H1 (cell line): ENCODE measurements at places on chromosomes 2 and 18.

DNA sequence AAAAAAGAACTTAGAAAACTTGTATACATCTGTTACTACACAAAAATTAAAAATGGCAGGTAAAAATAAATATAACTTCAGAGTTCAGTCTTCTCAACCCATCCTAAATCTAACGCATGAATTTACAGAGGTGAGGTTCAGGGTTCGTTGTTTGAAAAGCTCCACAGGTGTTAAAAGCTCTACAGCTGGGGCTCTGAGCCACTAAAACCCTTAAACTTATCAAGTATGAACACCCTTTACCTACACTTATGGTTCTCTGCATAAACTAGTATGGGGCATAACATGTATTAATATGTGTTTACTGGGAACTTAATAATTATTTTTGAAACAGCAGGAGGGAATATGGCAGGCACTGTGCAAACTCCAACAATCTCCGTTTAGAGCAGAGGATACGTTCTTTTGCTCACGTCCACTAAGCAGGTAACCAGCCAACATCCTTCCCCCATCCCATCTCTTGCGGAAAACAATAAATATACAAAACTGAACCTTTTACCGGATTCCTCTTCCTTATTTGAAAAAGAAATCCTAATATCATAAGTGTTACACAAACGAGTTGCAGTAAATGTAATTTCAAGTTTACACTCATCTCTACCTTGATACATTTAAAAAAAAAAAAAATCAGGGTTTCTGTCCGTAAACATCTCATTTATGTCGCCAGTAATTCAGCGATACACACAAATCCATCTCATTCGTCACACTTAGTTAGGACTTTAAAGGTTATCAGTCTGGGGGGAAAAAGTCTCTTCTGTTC, 1.3 kb downstream of the PIAS2 start:
- no peak for DNase-seq

GRCh38 chr2:7838669-7839068, 843.2 kb upstream of the ID2 start:
- no peak for DNase-seq

DNA sequence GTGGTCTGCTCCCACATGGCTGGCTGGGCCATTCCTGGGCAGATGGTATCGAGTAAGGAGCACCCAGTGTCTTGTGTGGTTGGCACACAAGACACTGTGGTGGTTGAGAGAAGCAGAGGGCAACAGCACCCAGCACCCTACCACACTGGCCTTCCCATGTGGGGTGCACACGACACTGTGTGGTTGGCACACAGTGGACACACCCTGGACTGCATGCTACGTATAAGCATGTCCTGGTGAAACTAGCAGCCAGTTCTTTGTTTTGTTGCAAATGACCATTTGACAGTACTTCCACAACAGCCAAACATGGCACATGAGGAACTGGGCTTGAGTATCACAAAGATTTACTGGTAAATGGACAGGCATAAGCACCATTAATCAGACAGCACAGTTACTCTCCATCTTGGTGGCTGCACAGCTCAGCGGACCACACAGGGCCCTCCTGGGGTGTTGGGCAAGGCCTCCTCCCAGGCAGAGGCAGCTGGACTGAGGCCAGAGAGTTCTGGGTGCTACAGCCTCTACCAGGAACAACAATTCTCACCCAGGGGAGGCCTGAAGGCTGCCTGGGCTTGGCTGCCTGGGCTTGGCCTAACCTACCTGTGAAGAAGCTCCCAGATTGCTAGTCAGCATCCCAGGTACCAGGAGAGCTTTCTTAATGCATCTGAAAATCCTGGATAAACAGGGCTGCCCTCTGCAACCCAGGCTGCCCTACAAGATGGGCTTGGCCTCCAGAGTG, 59.3 kb upstream of the ALPP start:
- no peak for DNase-seq

DNA sequence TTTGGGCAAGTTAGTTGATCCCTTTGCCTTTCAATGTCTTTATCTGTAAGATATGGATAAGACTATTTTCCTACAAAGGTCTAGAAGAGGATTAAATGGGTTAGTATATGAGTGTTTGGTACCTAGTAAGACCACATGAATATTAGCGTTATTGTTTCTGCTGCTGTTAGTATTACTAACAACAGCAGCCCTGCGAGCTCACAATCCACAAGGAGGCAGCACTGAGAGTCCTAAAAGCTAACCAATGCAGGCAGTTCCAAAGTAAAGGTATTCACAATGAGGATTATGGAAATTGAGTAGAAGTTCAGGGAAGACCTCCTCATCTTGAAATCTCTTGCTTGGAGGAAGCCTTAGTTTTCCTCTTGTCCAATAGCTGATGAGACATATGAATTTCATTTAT, 248.9 kb downstream of the TDRD15 start:
- peak; percentile 52 for DNase-seq

DNA sequence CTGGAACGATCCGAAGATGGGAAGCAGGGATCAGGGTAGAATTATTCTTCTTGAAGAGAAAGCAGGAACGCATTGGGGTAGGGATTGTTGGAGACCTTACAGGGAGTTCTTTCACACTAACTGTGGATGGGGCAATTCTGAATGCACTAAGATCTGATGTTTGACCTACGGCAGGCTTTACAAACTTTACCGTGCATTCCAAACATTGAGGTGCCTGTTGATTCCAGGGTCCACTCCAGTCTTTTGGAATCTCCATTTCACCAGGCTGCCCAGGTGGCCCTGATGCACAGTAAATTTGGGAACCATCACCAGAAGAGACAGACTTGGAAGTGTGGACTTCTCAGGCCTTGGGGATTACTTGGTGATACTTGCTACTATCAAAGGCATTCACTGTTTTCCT, 76.9 kb downstream of the RFTN2 start:
- DNase-seq, result no peak

- no peak for DNase-seq
These were observed 15.4 kb upstream of the PPP1R1C start for GRCh38 chr2:181970160-181970794.

GRCh38 chr2:42214669-42215068, 45.5 kb downstream of the EML4 start:
- DNase-seq, result no peak

- no peak for DNase-seq
These were observed 246.8 kb downstream of the KCNS3 start for GRCh38 chr2:18125303-18125702.

GRCh38 chr2:137185378-137186078, 420.2 kb downstream of the THSD7B start:
- DNase-seq, result no peak

DNA sequence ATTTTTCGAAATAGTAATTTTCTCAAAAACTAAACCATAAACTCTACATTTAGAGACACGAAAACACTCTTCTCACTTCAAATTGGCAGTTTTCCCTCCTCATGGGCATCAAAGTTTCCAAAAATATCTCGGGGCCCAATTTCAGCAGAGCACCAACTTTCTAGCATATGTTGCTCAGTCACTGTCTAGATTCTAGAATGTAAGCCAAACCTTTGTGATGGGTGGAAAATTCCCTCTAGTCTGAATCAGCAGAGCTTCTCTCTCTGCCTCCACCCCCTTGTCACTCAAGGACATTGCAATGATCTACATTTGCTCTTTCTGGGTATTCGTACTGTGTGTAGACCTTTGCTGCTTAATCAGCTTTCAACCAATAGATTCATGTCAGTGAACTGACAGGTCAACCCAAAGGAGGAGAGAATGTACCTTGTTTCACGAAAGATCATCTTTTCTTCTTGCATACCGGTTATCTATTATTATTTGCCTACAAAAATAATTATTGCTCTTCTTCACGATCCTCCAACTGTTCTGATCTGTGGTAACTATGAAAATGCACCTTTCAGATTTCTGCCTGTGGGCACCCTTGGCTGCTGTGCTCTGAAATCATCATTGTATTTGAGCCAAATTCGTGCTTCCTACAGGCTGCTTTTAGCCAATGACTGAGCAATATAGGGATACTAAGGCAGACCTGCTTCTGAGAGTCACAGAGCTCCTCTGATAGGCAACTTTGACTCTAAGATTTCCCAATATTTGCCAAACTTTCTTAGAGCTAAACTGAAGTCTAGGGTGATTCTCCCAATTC, 38.7 kb upstream of the GLS start:
- no peak for DNase-seq

- DNase-seq, result no peak
These were observed 151.9 kb downstream of the FMNL2 start for GRCh38 chr2:152486737-152487400.

DNA sequence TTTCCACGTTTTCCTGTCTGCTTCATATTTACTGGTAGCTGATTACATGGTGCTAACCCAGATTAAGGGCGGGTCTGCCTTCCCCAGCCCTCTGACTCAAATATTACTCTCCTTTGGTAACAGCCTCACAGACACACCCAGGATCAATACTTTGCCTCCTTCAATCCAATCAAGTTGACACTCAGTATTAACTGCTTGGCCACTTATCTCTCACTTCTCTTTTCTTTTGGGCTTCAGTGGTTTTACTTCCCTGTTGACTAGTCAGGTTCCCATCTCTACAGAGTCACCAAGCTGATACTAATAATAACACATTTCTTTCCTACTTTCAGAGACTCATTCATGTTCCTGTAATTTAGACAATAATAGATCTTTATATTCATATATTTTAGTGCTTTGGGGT, 302.2 kb upstream of the MAP2 start:
- no peak for DNase-seq

DNA sequence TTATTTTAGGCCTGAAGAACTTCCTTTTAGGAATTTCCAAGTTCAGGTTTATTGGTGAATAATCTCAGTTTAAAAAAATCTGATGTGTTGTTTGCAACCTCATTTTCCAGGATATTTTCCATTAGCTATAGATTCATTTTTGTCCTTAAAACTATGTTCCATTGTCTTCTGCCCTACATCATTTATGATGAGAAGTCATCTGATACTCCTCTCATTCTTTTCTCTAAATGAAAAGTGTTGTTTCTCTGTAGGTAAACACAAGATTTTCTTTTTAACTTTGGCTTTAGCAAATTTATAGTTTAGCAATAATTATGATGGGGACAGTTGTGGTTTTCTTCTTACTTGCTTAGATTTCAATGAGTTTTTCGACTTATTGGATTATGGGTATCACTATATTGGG, 427.3 kb downstream of the DCDC2C start:
- DNase-seq, result no peak

GRCh38 chr2:188966728-188967440, 7.3 kb upstream of the COL3A1 start:
- DNase-seq, result no peak

GRCh38 chr18:69898241-69898861, 49.3 kb downstream of the CD226 start:
- no peak for DNase-seq

DNA sequence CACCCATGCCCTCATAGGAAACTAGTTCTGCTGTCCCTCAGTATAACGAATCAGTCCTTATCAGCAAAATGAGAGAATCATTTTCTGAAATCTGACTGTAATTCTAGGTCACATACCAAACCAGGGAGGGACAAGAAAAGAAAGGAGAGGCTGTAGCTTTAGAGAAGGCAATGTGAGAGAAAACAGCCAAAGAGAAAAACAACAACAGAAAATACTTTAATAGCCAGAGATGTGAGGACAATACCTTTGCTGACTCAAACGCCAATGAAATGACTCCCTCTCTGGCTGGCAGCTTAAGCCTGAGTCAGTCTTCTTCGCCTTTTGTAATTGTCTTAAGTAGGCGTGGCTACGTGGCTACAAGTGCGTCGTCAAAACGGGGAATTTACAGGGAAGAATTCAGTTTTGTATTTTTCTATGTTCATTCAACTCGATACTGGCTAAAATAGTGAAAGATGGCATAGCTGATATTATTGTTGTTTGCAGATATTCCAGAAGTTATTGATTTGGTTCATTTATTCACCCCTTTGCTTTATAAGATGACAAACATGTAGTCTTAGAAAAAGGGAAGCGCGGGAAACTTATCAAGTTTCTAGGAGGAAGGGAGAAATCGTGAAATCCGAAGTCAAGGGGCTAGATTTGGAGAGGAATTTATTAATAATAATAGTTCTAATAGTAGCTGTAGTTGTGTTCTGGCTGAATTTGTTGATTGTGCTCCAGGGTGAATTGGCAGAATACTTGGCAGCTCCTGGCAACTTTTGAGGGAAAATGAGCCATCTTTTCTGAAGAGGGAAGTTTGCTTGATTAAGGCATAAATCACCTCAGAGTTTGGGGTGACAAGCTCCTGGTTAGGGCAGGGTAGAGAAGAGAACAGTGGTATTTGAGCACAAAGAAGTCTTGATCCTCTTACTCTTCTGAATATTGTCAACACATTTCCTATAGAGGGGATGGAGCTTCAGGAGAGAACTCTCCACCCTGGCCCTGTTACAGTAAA, at the start of gene IL1A:
IL1A (minus strand) TSS at position 295 of the 991 bp plus-strand sequence. CDS start 723 bp downstream, outside the sequence.
- no peak for DNase-seq

DNA sequence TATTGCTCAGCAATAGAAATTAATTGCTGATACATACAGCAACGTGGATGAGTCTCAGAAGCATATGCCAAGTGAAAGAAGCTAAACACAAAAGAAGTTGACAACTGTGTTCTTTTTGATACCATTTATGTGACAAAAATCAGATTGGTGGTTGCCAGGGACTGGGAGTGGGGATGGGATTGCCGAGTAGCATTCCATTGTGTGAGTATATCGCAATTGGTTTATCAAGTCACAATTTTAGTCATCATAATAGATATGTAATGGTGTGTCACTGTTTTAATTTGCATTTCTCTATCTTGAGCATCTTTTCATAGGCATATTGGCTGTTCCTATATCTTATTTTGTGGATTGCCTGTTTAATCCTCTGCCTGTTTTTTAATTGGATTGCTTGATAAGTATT, 20.9 kb downstream of the STRADB start:
- DNase-seq, result no peak
